ENCODE measurements at places on chromosomes 6 and 20. TPM values are rescaled to one million over a fixed set of nuclear protein-coding genes. Genes with fewer than 3 reads are reported as not detected.

Gene CDH26
- total RNA-seq = 8.4 TPM

Gene BCAS4
- 3.9 TPM for total RNA-seq

Gene RAET1L
- not detected for total RNA-seq

Gene RREB1
- total RNA-seq = 62.8 TPM

Gene C20orf202
- total RNA-seq = 2.1 TPM

Gene PGC
- 947 TPM for total RNA-seq

Gene BTN1A1
- not detected for total RNA-seq

- no peak for DNase-seq
- no peak overlapping the region for H3K4me3 ChIP-seq
- peaks cover 5% of the 10 kb centered on the region for H3K4me1 ChIP-seq
- H3K36me3 ChIP-seq = no peaks in the 10 kb centered on the region
- no peaks in the 10 kb centered on the region for H3K27me3 ChIP-seq
- H3K27ac ChIP-seq = no peak overlapping the region
These were observed 97.5 kb downstream of the AIG1 start for GRCh38 chr6:143158113-143158581.

DNA sequence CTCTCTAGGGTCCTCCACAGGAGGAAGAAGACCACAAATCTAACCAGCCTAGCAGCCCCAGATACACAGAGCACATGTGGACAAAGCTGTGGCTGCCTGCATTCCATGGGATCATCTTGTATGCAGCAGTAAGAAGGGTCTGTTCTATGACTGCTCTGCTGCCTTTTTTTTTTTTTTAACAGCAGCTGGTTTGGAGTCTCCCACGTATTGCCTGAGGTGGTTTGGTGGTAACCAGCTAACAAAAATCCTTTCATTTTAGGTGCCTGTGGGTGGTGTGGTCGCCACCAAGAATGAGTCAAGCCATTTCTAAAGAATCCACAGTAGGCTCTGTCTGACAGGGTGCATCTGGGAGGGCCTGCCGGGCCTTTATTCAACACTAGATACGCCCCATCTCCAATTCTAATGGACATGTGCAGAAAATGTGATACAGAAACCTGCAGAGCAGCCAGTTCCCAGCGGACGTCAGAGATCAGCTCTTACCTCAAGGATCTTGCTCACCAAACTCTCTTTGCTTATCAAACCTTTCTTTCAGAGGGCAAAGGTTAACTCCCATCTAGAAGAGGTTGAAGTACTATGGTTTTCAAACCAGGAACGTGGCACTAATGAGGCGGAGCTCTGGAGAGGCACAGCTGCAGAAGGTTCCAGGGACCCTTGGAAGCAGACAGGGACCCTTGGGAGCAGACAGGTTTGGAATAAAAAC lies 32.0 kb downstream of the GNAS-AS1 start:
- no peak overlapping the region for H3K27ac ChIP-seq
- H3K36me3 ChIP-seq = no peaks in the 10 kb centered on the region
- H3K4me1 ChIP-seq = no peaks in the 10 kb centered on the region

DNA sequence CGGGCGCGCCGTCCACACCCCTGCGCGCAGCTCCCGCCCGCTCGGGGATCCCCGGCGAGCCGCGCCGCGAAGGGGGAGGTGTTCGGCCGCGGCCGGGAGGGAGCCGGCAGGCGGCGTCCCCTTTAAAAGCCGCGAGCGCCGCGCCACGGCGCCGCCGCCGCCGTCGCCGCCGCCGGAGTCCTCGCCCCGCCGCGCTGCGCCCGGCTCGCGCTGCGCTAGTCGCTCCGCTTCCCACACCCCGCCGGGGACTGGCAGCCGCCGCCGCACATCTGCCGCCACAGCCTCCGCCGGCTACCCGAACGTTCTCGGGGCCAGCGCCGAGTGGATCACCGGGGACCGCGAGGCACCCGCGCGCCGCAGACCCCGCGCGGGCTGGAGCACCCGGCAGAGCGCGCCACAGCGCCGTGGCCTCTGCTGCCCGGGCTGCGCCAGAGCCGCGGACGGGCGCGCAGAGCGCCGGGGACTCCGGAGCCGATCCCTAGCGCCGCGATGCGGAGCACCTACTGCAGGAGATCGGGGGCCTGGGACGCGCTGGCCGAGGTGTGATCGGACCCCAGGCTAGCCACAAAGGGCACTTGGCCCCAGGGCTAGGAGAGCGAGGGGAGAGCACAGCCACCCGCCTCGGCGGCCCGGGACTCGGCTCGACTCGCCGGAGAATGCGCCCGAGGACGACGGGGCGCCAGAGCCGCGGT lies at the start of gene BMP2:
TSS of gene BMP2 (plus strand) at position 151 of the 692 bp plus-strand sequence. CDS start 2,441 bp downstream, outside the sequence.
- H3K27me3 ChIP-seq = peaks cover 7% of the 10 kb centered on the region
- peak within 1 kb of the TSS; percentile 84 for H3K4me3 ChIP-seq
- peak; percentile 67 for DNase-seq

- H3K27ac ChIP-seq = no peak overlapping the region
- H3K27me3 ChIP-seq = no peaks in the 10 kb centered on the region
- H3K4me1 ChIP-seq = peaks cover 5% of the 10 kb centered on the region
- H3K36me3 ChIP-seq = no peaks in the 10 kb centered on the region
- no peak for DNase-seq
These were observed 36.0 kb downstream of the DNAH8 start for GRCh38 chr6:38750968-38751615.

- no peaks in the 10 kb centered on the region for H3K27me3 ChIP-seq
- no peak overlapping the region for H3K4me3 ChIP-seq
- H3K36me3 ChIP-seq = no peaks in the 10 kb centered on the region
- no peak for DNase-seq
- no peak overlapping the region for H3K27ac ChIP-seq
- no peaks in the 10 kb centered on the region for H3K4me1 ChIP-seq
These were observed 797.7 kb upstream of the MAN1A1 start for GRCh38 chr6:120147071-120147871.

DNA sequence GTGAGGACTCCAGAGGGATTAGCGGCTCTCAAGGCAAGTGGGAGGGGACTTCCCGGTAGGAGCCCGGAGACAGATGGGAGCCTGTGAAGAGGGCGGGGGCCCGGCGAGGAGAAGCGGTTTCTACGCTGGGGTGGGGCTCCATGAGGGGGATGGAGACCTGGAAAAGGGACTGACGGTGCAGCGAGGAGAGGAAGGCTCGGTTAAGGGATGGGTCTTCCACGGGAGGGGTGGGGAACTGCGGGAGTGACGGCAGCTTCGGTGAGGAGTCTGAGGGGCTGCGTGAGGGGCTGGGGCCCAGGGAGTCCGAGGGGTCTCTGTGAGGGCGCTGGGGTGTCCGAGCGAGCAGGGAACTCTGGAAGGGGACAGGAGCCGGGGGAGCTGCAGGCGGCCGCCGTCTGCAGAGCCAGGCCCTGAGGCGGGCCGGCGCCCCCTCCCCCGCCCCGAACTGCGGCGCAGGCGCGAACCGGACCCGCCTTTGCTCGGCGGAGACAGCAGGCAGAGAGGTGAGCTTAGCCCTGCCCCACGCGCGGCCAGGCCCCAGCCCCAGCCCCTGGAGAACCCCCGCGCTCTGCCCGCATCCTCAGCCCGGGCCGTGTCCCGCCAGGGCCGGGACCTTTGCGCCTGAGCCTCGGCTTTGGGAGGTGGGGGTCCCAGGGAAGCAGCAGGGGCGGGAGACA lies at the start of gene NRSN2:
TSS of gene NRSN2 (plus strand) at position 472 of the 677 bp plus-strand sequence. CDS start 2,533 bp downstream, outside the sequence.
- H3K36me3 ChIP-seq = no peaks in the 10 kb centered on the region
- H3K4me1 ChIP-seq = peaks cover 13% of the 10 kb centered on the region
- DNase-seq = peak; percentile 64
- peak within 1 kb of the TSS; percentile 86 for H3K4me3 ChIP-seq

DNA sequence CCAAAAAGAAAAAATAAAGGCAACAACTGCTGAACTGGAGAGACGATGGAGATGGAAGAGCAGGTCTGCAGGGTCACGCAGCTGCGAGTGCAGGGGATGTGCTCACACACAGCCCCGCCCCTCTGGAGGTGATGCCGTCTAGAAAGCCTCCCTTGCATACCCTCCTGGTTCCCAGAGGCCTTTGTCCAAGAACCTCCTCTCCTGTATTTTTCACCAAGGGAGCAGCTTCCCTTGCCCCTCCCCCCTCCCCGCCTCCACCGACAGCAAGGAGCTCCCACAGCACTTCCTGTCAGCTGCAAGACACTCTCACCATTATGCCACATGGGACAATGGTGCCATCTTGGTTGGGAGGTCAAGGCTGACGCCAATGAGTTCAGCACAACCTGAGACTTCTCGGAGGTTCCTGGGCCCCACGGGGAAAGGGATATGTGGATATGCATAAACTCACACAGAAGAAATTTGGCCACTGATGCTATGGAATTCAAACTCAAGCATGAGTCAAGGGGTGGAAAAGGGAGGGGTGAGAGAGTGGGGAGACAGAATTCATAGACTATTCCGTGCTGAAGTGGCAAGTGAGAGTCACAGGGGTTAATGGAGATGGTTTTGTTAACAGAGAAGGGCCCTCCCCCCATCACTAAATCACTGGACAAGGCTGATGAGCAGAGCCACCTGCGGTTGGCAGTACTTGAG lies 132.9 kb downstream of the SCML4 start:
- H3K4me3 ChIP-seq = no peak overlapping the region
- no peaks in the 10 kb centered on the region for H3K27me3 ChIP-seq
- no peaks in the 10 kb centered on the region for H3K4me1 ChIP-seq
- no peak overlapping the region for H3K27ac ChIP-seq
- DNase-seq = no peak
- H3K36me3 ChIP-seq = no peaks in the 10 kb centered on the region

- H3K27ac ChIP-seq = no peak overlapping the region
- H3K4me1 ChIP-seq = peaks cover 14% of the 10 kb centered on the region
- no peaks in the 10 kb centered on the region for H3K27me3 ChIP-seq
- H3K4me3 ChIP-seq = no peak overlapping the region
These were observed 4.7 kb downstream of the FAM210B start for GRCh38 chr20:56363491-56363890.

GRCh38 chr20:20446001-20446400 lies 78.1 kb downstream of the INSM1 start:
- peaks cover 19% of the 10 kb centered on the region for H3K36me3 ChIP-seq
- DNase-seq = no peak
- no peak overlapping the region for H3K27ac ChIP-seq
- H3K4me1 ChIP-seq = no peaks in the 10 kb centered on the region
- H3K4me3 ChIP-seq = no peak overlapping the region
